Pulmonary artery endothelial cell (primary cell): ENCODE measurements at places on chromosomes 11 and 22. TPM values are rescaled to one million over a fixed set of nuclear protein-coding genes. Genes with fewer than 3 reads are reported as not detected.

DNA sequence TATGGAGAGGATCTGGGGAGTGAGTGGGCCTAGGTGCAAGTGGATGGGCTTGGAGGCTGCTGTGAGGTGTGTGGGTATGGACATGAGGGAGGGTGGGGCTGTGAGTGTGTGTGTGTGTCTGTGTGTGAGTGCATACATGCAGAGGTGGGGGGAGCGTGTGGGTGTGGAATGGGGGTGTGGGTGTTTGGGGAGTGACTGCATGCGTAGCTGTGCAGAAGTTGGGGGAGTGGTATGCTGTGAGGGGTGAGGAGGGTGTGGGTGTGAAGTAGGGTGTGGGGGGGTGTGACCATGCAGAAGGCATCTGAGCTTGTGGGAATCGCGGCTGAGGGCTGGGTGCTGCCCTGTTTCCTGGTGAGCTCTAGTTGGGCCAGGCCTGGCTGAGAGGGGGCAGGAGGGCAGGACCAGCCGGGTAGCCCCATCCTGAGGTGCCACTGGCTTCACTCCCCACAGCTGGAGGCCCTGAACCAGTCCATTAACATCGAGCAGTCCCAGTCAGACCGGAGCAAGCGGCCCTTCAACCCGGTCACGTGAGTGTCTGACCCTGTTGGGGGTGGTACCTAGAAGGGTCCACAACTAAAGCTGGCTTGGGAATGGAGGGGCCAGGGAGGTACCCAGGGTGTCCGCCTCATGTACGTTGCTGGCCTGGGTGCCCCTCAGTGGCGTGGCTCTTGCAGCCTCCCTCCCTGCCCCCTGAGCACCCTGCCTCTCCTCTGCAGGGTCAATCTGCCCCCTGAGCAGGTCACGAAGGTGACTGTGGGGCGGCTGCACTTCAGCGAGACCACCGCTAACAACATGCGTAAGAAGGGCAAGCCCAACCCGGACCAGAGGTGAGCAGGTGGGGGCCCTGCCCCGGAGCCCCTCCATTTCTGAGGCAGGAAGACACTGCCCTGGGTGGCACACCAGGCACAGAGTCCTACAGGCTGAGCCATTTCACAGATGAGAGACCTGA lies 16.5 kb downstream of the TMEM258 start:
- DNase-seq, result no peak

GRCh38 chr11:69530278-69531070 lies 49.0 kb downstream of the LINC01488 start:
- DNase-seq, result no peak

- no peak for DNase-seq
Measured at GRCh38 chr11:15878756-15879155, 477.6 kb downstream of the SOX6 start.

GRCh38 chr22:29032014-29032475 lies 29.6 kb downstream of the C22orf31 start:
- no peak for DNase-seq

GRCh38 chr11:112012874-112013273 lies 12.3 kb upstream of the DLAT start:
- DNase-seq, result no peak

DNA sequence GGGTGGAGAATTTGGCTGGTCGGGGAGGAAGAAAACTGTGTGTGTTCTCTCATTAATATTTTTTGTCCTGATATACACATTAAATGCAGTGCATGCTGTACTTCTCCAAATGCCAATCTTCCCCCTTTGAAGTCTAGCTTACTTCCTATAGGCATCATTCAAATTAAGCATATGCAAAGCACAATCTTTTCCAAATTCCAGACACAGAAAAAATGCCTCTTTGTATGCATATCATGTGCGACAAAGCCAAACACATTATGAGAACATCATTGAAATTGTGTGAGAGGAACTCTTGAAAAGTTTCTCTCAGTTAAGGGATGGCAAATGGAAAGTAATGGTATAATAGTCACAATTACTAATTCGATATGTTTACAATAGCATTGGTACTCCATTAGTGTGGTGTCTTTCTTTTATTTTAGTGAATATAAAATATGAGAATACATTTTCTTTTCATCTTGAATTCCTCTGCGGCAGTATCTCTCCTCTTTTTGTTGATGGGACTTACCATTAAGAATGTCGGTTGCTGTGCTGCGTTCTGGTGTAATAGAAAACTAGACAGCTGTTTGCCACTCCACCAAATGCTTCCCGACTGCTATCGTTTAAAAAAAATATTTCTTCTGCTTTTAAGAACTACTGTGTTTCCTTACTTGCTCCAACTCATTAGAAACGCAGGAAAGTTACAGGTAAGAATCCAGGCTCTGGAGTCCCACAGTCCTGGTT lies 19.3 kb upstream of the NRIP3 start:
- DNase-seq, result no peak

DNA sequence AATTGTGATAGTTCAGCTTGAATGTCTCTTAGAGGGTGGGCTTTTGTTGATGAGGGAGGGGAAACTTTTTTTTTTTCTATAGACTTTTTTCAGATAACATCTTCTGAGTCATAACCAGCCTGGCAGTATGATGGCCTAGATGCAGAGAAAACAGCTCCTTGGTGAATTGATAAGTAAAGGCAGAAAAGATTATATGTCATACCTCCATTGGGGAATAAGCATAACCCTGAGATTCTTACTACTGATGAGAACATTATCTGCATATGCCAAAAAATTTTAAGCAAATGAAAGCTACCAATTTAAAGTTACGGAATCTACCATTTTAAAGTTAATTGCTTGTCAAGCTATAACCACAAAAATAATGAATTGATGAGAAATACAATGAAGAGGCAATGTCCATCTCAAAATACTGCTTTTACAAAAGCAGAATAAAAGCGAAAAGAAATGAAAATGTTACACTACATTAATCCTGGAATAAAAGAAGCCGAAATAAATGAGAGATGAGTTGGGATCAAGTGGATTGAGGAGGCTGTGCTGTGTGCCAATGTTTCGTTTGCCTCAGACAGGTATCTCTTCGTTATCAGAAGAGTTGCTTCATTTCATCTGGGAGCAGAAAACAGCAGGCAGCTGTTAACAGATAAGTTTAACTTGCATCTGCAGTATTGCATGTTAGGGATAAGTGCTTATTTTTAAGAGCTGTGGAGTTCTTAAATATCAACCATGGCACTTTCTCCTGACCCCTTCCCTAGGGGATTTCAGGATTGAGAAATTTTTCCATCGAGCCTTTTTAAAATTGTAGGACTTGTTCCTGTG lies 3.9 kb downstream of the MALAT1 start:
- no peak for DNase-seq

DNA sequence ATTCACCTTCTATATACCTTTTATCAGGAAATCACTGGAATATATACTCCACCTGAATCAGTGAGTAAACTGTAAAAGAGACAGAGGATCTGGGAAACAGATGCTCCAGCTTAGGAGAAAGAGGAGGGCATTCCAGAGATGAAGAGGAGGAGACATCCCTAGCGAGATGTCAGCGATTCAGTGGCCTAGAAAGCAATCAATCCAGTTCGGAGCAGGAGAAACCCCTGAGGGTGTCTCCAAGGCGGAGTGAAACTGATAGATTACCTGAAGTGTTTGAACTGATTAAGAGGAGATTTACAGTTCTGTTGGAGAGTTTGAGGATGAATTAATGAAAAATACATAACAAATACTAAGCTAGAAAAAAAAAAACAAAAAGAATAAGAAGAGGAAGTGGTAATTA lies 24.5 kb upstream of the TNRC6B start:
- no peak for DNase-seq

GRCh38 chr22:25452116-25452700 lies 112.3 kb upstream of the GRK3 start:
- DNase-seq, result no peak

DNA sequence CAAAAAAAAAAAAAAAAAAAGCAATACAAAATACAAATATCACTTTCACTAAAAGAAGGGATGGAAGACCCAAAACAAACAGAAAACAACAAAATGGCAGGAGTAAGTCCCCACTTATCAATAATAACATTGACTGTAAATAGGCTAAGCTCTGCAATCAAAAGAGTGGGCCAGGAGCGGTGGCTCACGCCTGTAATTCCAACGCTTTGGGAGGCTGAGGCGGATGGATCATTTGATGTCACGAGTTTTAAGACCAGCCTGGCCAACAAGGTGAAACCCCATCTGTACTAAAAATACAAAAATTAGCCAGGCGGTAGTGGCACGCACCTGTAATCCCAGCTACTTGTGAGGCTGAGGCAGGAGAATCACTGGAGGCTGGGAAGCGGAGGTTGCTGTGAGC lies 9.8 kb upstream of the PPP6R3 start:
- no peak for DNase-seq

DNA sequence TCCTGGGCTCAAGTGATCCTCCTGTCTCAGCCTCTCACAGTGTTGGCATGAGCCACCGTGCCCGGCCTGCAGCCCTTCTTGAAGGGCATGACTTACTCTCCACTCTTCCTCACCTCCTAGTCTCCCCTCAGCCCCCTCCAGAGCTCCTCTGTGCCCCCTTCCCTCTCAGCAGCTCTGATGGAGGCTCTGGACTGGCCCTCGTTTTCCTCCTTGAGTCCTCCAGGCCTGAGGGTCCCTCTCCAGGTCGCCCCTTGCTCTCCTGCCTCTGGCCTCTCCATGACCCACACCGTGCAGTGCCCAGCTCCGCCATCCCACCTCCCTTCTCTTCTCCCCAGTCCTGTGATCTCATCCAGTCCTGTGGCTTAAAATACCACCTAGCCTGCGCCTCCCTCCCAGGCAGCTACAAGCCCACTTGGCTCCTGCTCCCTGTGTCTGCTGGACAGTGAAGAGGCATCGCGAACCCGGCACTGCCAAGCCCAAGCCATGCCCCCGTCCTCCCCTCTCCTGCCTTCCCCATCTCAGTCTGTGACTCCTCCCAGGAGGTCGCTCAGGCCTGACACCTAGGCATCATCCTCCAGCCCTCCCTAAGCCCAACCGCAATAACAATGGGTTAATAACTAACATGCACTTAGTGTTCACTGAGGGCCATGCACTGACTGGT lies 11.9 kb downstream of the KCNJ4 start:
- no peak for DNase-seq

DNA sequence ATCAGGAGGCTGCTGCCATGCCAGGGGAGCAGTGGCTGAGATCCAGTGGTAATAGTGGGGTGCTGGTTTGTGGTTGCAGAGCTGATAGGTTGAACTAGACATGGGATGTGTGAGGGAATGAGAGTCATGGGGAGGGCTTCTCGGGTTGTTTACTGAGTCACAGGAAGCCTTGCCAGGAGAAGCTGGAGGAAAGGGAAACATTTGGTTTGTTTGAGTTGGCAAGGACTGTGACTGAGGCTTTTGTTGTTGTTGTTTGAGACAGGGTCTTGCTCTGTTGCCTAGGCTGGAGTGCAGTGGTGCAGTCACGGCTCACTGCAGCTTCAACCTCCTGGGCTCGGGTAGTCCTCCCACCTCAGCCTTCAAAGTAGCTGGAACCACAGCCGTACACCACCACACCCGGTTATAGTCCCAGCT lies 49.3 kb downstream of the CABIN1 start:
- peak; percentile 96 for DNase-seq

DNA sequence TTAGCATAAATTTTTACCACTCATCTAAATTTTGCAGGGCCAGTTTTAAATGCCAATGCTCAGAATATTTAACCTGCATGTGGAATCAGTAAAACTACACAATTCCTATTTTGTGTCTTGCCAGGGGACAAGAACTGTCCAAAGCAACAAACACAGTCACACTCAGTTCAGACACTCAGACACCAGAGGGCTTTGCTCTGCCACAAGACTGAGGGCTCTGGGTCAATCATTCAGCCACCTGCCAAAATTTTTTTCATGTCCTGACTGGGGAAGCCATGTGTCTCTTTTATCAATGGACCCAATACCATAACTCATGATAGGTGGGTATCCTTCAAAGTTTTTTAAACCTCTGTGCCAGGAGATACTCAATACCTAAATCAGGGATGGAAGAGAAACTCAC lies 304.0 kb upstream of the ANO3 start:
- no peak for DNase-seq

GRCh38 chr11:102317768-102318103 lies 452 bp downstream of the BIRC3 start:
- DNase-seq, result no peak

DNA sequence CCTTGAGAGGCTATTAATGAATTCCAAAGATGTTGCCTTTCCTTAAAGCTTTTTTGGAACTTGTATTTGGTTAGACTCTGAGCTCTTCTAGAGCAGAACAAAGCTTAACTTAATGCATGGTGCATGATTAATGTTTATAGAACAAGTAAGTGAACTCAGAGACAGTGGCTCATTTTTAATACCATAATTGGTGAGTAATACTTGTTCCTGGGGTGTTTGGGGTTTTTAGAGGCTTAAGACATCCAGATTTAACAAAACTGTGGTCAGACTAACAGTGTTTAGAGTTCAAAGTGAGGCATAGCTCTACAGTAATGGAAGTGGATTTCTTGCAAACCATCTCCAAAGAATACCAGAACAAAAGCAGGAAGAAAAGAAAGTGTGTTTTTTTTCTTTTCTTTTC lies 73.7 kb upstream of the CTSC start:
- DNase-seq, result no peak

- no peak for DNase-seq
Measured at GRCh38 chr11:61951484-61952135, 1.5 kb downstream of the BEST1 start.

GRCh38 chr11:76355172-76355571 lies 25.8 kb downstream of the THAP12 start:
- DNase-seq, result no peak

- DNase-seq, result no peak
Measured at GRCh38 chr22:20957683-20958431, 9.2 kb upstream of the AIFM3 start.

- DNase-seq, result no peak
Measured at GRCh38 chr22:42275176-42275575, 4.7 kb upstream of the TCF20 start.

- no peak for DNase-seq
Measured at GRCh38 chr11:112760396-112761059, 200.7 kb upstream of the NCAM1 start.

TMPRSS4 gene
- total RNA-seq, result not detected in 2 replicates

OR8I2 gene
- not detected in 2 replicates for total RNA-seq

NFAM1 gene
- not detected in 2 replicates for total RNA-seq

CCDC73 gene
- not detected in 2 replicates for total RNA-seq

OVOL1 gene
- not detected in 2 replicates for total RNA-seq

NXPE4 gene
- total RNA-seq, result not detected in 2 replicates

ALDH3B1 gene
- 0.74 and 1.3 TPM in 2 replicates for total RNA-seq

APOC3 gene
- not detected in 2 replicates for total RNA-seq

CCDC87 gene
- total RNA-seq, result 0.20 and 0.21 TPM in 2 replicates

MLC1 gene
- not detected in 2 replicates for total RNA-seq
